MV-4-11 (cell line): ENCODE measurements at places on chromosomes 16 and 17.
A peak's percentile ranks its signal among the peaks of the same experiment; 100 is the strongest.

- DNase-seq: peak; percentile 93
Measured at GRCh38 chr16:27430923-27431484, 29.0 kb downstream of the IL21R start.

- no peak for DNase-seq
Measured at GRCh38 chr16:3712861-3713372, 4.4 kb downstream of the TRAP1 start.

DNA sequence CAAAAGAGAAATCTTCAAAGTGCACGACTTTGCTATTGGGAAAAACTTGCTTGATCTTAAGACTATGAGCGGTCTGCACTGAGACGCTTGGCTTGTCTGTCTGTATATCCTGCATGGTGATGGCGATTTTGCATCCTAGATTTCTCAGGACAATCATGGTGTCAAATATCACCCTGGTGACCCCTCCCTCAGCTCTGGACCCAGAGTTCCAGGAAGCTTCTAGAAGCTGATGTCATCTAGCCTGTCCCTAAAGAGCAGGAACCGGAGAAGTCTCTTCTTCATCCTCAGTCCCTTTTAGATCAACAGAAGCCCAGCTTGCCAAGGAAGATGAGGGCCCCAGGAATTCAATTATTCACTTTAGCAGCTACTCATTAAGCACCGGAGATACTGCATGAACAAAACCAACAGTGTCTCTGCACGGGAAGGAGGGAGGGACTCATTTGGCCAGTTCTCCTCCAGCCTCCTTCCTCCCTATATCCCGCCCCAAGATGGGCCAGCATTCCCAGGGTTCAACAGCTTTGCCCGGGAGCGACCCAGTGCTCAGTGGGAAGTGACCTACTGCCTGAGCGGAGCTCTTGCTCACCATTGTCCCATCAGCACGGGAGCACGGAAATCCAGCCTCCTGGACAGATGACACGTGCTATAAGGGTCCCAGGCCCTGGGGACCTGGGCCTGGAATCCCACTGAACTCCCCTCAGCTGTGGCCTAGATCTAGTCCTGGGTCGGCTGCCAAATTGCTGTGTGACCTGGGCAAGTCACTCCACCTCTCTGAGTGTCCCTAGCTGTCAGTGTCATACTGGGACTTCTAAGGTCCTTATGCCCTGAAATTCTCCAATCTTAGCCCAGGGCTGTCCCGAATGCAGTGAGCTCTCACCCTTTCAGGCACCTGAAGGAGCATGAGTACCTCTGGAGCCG is 3.8 kb downstream of the EMP2 start:
- DNase-seq: no peak

- DNase-seq: no peak
Measured at GRCh38 chr17:70172449-70172848, 3.1 kb downstream of the KCNJ2 start.

- no peak for DNase-seq
Measured at GRCh38 chr16:67249178-67250044, 632 bp downstream of the SLC9A5 start.

DNA sequence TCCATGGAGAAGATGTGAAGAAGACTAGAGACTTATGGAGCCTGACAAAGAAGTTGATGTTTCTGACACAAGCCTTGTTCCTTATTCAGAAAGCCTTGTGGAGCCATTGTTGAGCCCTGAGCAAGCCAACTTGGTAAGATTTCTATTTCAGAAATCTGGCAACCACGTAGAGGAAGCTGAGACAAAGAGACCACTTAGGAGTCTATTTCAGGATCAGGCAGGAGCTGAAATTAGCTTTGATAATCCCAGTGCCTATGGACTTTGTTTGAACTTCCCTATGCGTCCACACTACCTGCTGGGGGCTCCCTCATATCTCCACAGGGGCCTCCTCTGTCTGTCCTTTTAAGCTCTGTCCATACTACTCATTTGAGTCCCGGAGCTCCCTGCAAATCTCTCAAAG is 540.0 kb upstream of the GOT2 start:
- peak; percentile 78 for DNase-seq

DNA sequence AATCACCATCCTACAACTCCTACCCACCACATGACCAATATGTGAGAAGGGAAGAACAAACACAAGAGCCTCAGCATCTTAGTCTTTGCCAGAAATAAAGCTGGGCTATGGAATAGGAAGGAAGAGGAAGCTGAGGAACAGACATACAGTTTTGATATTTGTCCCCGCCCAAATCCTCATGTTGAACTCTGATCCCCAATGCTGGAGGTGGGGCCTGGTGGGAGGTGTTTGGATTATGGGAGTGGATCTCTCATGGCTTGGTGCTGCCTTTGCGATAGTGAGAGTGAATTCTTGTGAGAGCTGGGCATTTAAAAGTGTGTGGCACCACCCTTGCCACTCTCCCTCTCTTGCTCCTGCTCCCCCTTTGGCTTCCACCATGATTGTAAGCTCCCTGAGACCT is 52.4 kb upstream of the NLK start:
- DNase-seq: no peak

DNA sequence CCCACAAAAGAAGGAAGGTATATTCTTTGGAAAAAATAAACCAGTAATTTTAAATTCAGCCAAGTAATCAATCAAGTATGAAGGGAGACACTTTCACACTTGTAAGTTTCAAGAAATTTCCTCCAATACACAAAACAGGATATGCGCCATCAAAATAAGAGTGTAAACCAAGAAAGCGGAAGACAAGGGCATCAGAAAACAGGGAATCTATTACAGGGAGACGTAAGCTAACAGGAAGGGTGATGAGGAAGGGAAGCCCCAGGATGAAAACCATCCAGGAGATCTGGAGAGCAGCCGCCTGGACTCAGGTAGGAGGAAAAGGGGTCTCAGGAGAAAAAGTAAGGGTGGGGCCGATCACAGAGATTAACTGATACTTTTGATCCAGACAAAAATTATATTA is 31.8 kb upstream of the PITPNM3 start:
- no peak for DNase-seq

DNA sequence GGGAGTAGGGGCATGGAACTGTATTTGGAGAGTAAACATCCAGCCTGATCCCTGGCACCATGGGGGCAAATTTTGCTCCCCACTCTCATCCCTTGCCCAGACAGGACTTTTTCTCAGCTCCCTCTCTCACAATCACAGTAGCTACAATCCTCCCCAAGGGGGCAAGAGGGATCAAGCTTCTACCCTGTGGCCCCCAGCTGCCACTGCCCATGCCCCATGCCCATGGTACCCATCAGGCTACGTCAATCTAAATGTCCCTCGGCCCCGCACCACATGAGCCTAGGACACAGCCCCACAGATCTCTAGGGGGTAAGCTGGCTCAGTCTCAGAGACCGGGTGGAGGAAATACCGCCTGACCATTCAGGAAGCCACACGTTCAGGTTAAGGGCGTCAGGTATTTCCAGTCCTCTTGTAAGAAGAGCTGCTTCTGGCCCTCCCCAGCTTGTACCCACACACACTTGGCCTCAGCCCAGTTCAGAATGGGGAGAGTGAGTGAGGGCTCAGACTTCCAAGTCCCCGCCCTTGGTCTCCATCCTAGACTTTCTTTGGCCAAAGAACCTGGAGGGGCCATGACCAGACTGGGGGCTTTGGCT is 1.8 kb downstream of the CACNB1 start:
- no peak for DNase-seq

DNA sequence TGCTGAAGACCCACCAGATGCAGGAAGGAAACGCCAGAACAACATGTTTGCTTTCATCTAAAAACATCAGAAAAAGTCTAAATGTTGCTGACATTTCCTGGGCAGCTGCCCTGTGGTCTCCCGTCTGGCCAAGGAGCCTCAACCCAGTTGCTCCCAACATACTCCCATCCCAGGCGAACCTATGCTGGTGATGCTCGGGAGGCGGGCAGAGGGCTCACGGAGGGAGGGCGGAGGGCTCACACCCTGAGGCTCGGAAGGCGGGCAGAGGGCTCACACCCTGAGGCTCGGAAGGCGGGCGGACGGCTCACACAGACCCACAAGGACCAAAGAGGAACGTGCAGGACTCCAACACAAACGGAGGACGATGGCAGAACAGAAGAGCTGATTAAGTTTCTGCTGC is 135.4 kb downstream of the ANKRD11 start:
- DNase-seq: no peak

DNA sequence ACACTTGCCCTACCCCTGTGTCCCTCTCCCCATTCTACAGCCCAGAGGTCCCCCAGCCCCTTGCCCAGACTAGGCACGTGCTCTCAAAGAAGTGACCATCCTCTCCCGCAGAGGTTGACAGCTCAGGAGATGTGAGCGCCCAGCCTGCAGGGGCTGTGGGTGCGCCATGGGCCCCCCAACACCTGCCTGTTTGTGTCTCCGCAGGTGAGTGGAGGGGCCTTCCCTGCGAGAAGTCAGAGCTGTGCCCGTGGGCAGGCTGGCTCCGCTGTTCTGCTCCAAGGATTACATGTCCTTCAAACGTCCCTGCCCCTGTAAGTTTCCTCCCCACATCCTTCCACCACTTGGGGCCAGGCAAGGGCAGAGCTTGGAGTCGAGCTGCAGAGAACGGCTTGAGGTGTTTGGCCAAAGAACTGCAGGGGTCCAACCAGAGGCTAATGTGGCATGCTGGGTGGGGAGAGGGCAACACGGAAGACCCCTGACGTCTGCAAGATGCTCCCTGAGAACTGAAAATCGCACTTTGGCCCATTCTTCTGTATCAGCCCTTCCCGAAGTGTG is 10.4 kb downstream of the BEAN1 start:
- DNase-seq: no peak

GRCh38 chr17:51734462-51734861 is 424.1 kb downstream of the CA10 start:
- no peak for DNase-seq

DNA sequence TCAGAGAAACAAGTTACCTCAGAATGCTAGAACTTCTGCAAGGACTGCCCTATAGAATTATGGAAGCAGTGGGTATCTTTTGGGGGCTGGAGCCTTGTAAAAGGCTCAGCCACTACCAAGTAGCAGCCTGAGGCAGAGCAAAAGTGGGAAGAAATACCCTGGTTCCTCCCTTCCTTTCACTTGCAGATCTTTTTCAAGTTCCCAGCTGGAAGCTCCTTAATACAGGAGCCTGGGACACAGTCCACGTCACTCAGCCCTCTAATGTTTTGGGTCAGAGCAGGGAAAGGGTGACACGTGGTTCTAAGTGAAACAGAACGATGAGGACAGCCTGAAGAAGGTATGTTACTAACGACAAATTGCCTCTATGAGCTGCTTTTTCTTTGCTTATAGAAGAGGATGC is 93.1 kb downstream of the CNTNAP4 start:
- DNase-seq: no peak

GRCh38 chr16:30853758-30854157 is 40.1 kb downstream of the BCL7C start:
- peak; percentile 6 for DNase-seq

DNA sequence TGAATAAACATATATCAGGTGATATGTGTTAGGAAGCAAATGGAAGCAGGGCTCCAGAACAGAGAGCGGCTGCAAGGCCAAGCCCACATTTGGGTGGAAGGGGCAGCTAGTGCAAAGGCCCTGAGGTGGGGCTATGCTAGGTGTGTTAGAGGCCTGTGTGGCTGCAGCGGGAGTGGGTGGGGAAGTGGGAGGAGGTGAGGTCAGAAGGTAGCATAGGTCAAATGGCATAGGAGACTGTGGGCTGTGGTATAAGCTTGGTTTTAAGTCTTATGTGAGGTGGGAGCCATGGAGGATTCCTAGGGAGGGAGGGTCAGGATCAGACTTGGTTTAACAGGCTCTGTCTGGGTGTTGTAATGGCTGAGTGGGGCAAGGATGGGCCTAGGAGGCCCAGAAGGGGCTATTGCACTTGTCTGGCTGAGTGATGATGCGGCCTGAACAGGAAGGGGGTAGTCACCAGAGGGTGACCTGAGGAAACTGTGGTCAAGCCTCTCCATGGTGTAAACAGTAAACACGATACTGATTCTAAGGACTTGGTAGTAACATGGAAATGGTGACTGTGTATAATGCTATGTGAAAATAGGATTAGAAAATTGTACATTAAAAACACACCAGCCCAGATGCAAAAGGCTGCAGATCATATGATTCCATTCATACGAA is 31.1 kb downstream of the RAI1 start:
- peak; percentile 71 for DNase-seq

- DNase-seq: peak; percentile 66
Measured at GRCh38 chr17:78168242-78168902, at the start of gene SYNGR2. Gene SYNGR2 (plus strand): TSS chr17:78168581. CDS start chr17:78168617, 36 bp downstream.

GRCh38 chr17:75525806-75526554 is 483 bp downstream of the LLGL2 start:
- DNase-seq: no peak

DNA sequence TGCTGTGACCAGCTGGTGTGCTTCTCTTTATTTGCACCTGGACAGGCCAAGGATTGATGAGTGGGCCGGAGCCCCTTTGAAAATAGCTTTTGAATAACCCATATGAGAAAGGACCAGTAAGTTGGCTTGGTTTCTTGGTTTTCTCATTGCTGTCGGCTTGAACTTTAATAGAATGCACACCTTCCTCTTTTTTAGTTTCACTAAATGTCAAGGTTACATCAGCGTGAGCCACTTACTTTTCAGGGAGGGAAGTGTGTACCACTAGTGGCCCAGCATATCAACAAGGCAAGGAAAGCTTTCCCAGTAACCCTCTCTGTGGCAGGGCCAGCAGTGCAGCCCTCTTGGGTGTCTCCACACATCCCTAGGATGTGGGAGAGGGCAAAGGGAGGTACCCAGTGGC is 433.3 kb downstream of the CA10 start:
- peak; percentile 52 for DNase-seq

- DNase-seq: no peak
Measured at GRCh38 chr17:79027274-79027924, 3.4 kb downstream of the C1QTNF1 start.

DNA sequence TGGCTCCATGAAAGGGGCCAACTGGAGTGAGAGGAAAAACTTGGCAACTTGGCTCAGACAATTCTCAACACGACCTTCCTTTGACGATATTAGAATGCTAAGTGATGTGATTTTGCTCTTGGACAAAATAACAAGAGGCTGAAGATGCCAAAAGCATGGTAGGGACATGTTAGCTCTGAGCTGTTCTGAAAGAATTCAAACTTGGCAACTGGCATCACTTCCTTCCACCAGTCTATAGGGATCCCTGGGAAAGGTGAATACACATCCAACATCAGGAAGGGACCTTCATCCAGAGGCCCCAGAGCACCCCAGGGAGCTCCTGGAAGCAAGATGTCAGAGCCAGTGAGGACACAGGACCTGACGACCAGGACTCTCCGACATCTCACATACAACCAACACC is 4.3 kb downstream of the KRT37 start:
- no peak for DNase-seq

GRCh38 chr16:87198328-87198832 is 118.8 kb downstream of the C16orf95 start:
- DNase-seq: no peak

DNA sequence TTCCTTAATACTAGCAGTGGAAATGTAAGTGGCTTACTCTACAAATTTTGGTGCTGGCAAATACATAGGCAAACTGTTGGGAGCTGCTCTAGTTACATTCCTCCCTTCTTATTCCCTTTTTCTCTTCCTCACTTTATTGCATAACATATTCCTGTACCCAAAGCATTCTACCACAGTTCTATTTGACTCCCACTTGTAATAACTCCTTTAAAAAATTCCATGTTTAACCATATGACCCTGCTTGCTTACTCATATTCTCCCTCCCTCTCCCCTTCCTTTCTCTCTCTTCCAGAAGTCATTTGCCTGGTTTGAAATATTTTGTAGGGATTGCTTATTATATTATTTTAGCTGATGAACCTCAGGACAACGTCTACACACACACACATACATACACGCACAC is 22.7 kb downstream of the NQO1 start:
- no peak for DNase-seq

- DNase-seq: no peak
Measured at GRCh38 chr16:22053921-22054341, 38.4 kb upstream of the VWA3A start.
